ENCODE measurements at places on chromosomes 16 and 17.

GRCh38 chr17:4859816-4860625 is 26.9 kb downstream of the MINK1 start:
- DNase-seq, result no peak

DNA sequence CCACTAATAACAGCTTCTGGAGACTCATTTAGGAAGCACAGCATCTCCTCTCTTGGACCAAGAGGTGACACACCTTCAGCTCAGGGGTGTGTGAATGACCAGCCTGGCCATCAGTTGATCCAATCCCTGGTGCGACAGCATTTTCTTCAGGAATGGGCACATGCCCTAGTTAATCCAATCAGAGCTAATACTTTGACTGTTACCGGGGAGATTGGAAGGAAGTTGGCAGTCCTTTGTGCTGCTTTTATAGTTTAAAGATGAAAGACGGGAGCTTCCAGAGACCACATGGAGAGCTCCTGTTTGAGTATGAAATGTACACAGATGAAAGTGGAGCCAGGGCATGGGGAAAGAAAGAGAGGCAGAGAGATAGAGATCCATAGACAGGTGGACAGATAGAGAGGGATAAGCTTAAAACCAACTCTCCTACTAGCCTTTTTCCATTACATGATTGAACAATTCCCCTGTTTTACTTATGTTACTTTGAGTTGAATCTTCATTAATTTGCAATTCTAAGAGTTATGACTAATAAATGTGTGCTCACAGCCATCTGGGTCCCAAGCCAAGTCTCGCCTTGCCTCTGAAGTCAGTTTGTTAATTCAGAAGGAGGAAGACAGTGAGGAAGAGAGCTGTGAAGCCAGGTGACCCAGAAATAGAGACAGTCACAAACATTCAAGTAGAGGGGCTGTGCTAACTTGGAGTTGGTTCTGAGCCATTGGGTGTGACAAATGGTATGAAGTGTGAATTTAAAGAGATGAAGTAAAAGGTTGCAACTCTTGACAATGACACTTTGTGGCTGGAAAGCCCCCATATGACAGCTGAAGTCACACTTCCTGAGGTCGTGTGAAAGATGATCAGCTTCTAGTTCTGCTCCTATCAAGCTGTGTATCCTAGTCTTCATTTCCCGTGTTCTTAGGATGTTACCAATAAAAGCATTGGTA is 120.0 kb upstream of the GOT2 start:
- no peak for DNase-seq

DNA sequence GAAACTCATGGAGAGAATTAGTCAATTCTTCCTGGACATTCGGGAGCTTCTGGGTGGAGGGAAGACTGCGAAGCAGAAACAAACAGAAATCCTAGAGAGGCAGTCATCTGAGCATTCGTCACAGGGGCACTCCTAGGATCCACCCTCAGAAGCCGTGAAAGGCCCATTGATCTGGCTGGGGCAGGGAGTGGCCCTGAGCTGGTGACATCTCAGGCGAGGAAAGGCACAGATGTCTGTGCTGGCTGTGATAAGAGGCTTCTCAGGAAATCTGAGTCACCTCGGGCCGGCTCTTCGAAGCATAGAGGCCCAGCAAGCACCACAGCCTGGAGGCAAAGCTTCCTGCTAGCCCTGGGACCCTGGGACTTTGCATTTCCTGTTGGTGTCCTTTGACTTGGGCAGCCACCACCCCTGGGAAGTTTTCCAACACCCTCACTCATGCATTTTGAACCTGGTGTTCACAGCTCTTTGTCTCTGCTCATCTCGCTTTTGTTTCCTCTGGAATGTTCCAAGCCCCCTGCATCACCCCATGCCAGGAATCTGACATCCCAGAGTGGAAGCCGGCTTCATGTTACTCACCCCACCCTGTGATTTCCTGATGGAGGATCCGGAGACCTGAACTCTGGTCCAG is 23.3 kb upstream of the CDRT4 start:
- DNase-seq, result peak; percentile 88

GRCh38 chr16:28058839-28059589 is 4.5 kb downstream of the GSG1L start:
- DNase-seq, result no peak

GRCh38 chr16:84052071-84052622 is 9.6 kb upstream of the SLC38A8 start:
- no peak for DNase-seq

DNA sequence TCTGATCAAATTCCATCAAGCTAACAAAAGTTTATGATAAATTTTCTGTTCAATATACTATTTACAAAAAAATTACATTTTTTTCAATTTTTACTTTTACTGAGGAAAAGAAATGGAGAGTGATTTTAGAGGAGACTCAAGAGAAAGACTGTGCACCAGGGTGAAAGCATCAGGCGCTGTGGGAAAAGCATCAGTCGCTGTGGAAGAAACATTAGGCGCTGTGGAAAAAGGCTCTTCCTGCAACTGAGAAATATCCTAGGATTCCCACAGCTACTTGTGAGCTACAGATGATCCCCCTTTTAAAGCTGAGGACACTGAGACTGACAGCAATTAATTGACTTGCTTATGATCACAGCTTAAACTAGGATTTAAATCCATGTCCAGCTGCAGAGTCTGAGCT is 4.9 kb downstream of the ANKFY1 start:
- DNase-seq, result no peak

- DNase-seq, result no peak
These were observed 145.2 kb downstream of the MYO1D start for GRCh38 chr17:32731556-32732295.

GRCh38 chr16:70708366-70709246 is 22.8 kb upstream of the MTSS2 start:
- no peak for DNase-seq

GRCh38 chr16:28100810-28101532 is 37.5 kb upstream of the GSG1L start:
- no peak for DNase-seq

DNA sequence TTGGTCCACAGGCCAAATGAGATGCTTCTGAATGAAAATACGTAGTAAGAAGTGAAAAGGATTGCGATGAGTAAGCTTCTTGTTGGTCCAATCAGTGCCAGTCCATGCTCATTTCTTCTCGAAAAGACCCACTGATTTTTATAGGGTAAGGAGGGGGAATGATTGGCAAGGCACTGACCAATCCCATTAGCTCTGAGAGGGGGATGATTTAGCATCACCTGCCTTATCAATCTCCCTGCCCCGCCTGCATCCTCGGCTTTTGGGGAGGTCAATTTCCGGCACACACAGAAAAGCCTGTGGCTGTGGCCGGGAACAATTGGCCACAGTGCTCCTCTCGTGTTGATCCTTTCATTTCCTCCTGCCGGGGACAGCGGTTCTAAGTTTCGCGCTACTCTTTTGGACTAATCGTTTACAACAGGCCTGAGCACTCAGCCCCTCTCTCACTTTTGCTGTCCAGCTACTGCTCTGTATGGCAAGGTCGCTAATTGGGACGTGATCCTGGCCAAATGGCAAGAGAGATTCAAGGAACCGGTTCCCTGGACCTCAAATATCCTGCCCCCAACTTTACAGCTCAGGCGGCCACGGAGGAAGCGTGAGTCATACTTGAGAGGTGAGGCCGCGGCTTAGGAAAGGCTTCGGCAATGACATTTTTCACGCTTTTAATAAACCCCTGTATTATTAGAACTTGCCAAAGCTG is 43.1 kb downstream of the TBX4 start:
- no peak for DNase-seq

DNA sequence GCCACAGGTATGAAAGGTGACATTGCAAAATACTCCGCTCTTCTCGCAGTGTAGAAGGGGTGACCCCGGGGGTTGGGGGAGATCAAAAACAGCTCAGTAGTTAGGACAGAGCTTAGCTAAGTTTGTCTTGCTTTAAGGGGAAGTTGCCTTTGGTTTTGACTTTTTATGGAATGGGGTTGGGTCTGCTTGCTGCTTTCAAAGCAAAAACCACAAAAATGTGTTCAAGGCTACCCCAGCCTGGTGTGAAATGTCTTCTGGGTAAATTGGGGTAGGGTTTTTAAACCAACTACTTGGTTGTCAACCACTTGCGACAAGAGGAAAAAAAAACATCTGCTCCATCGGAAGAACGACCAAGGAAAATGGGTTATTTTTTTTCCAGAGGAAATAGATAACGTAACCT is 6.2 kb downstream of the FUS start:
- no peak for DNase-seq

DNA sequence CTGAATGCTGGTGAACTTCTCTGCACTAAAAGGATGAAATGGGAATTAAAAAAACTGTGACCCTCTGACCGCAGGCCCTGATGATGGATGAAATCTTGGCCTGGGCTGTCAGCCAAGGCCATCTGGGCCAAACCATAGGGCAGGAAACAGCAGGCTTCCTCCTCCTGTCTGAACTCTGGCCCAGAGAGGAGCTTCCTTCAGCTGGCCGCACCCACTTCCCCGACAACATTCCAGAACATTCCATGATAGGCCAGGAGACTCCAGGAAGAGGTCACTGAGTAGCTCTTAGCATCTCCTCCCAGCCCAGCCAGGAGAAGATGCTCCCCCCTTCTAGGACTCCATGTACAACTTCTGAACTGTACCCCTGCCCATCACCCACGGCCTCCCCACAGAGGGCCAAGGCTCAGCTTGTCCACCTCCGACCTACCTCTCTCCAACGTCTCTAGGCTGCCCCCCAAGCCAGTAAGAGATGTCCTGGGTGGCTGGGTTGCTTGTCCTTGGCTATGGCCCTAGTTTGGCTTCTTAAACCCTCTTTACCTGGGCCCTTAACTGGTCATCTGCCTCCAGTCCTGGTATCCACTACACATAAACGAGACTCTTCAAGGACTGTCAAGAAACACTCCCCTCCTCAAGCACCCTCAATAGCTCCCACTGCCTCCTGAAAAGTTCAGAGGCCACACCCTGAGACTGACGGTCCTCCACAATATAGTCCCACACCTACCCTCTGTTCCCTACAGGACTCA is 1.7 kb downstream of the RPH3AL start:
- DNase-seq, result peak; percentile 61

- DNase-seq, result no peak
These were observed 86.8 kb downstream of the RPTOR start for GRCh38 chr17:80631142-80632045.

DNA sequence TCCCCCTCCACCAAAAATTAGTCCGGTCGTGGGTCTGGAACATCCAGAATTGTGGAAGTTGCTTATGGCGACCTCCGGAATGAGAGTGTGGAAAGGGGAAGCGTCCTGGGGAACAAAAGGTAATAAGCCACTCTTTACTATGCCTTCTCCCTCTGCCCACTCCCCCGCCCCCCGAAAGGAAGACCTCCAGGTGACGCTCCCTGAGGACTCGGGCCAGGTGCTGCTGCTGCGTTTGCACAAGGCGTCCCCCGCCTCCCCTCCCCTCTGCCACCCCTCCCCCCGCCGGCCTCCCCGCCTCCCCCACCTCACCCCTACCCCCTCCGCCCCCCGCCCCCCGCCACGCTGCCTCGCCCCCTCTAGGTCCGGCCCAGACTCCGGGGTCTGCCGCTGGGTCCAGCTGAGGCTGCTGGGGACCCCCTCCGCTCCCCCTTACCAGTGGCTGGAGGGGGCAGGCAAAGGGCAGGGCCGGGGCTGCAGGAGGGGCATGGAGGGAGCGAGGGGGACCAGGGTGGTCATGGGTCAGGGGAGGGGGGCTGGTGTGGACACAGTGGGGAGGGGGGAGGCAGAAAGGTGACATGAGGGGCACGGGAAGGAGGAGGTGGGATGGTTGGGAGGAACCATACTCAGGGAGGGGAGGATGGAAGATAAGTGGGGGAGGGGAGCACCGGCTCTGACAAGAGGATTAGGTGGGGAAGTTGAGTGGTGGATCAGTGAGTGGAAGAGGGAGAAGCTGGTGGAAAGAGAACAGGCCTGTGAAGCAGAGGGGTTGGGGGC is 23.6 kb downstream of the ALOX12B start:
- DNase-seq, result no peak

DNA sequence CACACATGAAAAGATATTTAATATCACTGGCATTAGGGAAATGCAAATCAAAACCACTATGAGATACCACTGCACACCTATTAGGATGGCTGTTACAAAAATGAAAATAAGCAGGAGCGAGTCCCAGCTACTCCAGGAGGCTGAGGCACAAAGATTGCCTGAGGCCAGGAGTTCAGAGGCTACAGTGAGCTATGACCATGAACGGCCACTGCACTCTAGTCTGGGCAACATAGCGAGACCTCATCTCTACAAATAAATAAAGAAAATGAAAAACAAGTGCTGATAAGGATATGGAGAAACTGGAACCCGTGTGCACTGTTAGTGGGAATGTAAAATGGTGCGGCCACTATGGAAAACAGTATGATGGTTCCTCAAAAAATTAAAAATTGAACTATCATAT is 23.6 kb downstream of the KIFC3 start:
- no peak for DNase-seq

GRCh38 chr17:4881761-4882555 is 17.4 kb upstream of the C17orf107 start:
- no peak for DNase-seq

DNA sequence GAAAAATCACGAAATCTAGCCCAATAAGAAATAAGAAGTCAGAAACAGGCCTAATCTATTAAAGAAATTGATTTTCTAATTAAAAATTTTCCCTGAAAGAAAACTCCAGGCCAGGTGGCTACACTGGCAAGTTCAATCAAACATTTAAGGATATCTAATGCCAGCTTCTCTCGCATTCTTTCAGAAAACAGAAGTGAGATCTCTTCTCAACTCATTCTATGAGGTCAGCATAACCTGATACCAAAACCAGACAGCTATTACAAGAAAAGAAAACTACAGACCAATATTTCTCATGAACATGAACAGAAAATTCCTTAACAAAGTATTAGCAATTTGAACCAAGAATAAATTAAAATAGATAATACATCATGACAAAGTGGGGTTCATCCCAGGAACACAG is 52.4 kb downstream of the AXIN2 start:
- DNase-seq, result no peak
